Midbrain (tissue), 1 donor: ENCODE measurements at places on chromosomes 5 and 9.

DNA sequence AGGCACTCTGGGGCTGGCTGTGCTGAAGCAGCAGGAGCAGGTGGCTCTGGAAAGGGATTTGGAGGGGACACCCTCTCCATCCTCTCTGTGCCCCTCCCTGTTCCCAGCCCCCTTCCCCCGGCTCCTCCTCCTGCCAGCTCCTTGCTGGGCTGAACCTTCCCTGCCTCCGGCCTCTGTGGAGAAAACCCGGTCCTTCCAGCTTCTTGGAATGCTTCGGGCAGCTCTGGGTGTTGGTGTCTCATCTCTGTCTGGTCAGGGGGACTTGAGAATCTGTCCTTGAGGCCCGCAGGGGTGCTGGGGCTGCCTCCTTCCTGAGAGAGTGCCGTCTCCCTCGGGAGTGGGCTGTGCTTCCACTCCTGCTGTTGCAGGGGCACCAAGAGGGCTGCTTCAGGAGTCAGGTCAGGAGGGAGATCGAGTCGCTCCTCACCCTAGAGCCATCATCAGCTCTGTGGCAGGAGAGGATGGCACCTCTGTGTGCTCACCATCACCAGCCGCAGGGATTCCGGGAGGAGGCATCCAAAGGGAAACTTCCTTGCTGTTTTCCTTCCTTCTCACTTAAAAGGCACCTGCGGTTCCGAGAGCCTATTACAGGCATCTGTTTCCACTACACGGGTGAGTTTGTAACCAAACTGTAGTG is 30.6 kb downstream of the NDUFS6 start:
- DNase-seq, result no peak

GRCh38 chr5:176658817-176659511 is 11.7 kb downstream of the TSPAN17 start:
- no peak for DNase-seq

DNA sequence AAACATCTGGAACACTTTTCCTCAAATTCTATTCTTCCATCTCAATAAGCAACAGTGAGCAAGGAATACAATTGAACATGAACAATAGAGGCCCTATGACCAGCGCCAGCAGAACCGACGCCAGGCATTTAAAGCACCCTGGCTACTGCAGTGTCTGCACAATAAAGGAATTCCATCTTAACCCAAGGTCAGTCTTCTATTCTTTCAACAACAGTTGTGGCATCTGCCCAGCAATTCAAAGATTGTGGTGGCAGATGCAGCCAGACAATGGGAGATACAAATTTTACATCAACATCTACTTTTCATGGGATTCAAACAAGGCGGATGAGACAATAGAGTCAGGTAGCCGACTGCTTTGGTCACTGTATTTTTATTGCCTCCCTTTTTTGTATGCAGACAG is 65.9 kb downstream of the ELL2 start:
- peak; percentile 65 for DNase-seq

GRCh38 chr5:102890133-102890532 is 135.0 kb downstream of the PAM start:
- no peak for DNase-seq

DNA sequence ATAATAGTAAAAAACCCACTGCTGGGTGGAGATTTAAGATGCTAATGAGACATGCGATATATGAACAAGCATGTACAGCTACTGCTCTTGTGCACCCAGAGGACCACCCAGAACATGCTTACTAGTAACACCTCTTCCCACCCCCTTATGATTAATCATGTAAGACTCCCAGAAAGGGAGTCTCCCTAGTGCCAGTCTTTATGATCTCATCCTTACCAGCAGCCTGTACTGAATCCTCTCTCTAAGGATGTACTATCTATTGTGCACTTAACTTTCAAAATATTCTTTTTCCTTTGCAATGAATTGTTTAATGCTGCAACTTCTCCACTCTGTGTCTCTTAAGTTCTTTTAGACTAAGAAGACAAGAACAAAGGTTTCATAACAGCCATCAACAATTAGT is 9.1 kb upstream of the MAT2B start:
- no peak for DNase-seq

- DNase-seq, result peak; percentile 36
Observed at GRCh38 chr5:61319388-61320146, 12.5 kb upstream of the ZSWIM6 start.

GRCh38 chr5:62585751-62586150 is 7.1 kb downstream of the LRRC70 start:
- no peak for DNase-seq

DNA sequence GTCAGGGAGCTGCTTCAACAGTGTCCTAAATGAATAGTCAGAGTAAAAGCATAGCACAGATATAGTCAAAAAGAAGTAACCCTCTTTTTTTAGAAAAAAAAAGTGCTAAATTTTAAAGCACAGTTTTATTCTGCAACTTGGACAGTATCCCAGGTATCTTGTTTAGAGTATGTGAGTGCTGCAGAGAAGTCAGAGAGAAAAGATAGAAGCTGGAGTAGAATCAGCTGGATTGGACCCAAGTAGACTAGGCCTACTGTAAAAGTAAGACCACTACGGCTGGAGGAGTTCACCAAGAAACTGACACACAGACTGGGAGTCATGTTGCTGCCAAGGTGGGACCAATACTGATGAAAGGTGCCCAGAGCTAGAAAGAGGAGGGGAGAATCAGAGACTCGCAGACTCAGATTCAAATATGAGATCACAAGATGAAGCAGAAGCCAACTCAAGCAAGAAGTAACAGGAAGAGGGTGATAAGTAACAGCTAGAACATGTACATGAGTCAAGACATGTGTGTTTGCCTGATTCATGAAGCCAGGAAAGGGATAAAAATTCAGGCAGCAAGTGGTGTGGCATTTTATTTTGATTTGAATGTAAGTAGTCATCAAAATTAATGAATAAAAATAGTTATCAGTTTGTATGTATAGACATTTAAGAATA is 25.6 kb upstream of the TUSC1 start:
- no peak for DNase-seq

DNA sequence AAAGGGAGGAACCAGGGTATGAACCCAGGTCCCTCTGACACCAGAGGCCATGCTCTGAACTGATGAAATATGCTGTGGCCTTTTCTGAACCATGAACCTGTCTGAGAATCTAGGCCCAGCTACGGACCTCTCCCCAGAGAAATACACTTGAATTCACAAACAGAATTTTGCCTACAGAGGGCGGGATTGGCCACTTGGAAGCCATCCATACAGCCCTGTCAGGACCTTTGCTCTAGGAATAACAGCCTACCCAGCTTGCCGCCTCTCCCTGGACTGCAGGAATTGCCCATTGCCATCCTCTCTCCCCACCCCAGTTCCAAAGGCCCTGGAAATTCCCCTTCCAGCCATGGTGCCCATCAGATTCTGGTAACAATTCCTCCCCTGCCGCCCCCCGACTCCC is 26.6 kb downstream of the MORN5 start:
- DNase-seq, result no peak

GRCh38 chr9:134992755-134993124 is 75.0 kb upstream of the FCN1 start:
- no peak for DNase-seq

DNA sequence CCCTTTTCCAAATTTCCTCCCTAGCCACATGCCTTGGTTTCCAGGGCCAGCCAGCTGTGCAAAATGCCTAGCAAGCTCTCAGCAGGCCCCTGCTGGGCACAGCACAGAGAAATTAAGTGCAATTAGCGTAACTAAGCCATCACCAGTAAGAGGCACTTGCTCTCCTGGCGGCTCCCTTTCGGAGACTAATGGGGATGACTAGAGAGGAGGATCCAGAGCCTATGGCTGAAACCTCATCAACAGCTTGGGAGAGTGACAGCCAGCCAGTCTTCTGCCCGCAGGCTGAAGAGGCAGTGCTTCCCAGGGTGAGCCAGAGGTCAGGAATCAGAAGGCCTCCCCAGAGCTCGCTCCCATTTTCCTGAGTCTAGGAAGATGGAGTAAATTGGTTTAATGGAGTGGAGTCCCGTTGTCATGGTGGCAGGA is 108.4 kb downstream of the KCNIP1 start:
- no peak for DNase-seq

GRCh38 chr5:135141303-135142268 is 107.6 kb upstream of the PITX1 start:
- DNase-seq, result no peak

GRCh38 chr5:178496642-178497041 is 93.6 kb downstream of the COL23A1 start:
- DNase-seq, result no peak

DNA sequence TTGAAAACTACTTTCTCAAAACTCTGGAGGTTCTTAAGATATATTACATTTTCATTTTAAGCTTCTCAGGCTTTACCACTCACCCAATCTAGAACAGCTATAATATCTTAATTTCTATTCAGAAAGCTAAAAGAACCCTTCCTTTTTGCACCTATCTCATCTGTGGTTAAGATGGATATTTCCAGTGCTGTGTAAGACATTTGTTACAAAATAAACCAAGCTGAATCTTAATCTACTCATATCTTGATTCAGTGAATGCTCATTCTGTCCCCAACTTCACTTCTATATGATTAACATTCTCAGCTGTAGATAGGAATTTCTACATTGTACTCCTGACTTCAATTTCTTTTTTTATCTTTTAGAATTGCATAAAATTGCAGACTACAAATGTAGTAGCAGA is 15.0 kb downstream of the ABHD17B start:
- no peak for DNase-seq

DNA sequence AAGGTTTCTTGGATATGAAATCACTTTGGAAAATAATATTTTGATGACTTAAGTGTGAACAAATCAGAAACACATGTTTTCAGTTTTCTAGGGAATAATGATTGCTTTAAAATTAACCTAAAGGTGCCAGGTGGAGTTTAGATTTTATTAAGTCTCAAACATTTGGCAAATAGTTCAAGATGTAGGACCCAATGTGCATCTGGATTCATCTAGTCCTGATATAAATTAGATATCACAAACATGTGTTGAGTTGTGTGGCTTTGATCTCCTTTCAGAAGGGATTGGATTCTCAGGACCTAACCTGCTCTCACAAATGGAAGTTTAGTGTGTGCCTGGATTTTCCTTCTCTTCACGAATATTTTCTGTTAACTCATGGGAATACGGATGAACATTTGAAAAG is 291.4 kb upstream of the ISL1 start:
- no peak for DNase-seq

DNA sequence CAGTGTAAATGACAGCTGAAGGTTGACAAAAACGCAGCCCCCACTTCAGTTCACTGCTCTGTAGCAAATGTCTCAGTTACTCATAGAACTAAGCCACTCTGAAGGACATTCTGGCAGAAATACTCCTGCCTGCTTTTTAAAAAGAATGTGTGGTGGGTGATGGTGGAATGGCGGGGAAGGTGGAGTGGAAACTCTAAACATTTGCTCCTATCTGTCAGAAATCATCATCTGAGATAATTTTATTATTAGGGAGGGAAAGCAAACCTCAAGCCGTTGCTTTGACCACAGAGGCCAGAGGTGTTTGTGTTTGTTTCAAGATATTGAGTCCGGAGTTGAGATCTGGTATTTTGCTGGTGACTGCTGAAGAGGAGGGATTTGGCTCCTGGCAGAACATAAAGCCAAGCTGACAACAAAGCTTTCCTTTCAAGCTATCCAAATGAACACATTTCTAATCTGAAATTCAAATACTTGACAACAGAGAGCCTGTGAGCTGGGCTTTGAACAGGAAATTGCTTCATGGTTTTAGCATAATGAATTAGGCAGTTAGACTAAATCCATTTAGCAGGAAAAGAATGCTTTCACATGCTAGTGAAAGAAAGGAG is 362.7 kb downstream of the CSNK1G3 start:
- DNase-seq, result peak; percentile 89

DNA sequence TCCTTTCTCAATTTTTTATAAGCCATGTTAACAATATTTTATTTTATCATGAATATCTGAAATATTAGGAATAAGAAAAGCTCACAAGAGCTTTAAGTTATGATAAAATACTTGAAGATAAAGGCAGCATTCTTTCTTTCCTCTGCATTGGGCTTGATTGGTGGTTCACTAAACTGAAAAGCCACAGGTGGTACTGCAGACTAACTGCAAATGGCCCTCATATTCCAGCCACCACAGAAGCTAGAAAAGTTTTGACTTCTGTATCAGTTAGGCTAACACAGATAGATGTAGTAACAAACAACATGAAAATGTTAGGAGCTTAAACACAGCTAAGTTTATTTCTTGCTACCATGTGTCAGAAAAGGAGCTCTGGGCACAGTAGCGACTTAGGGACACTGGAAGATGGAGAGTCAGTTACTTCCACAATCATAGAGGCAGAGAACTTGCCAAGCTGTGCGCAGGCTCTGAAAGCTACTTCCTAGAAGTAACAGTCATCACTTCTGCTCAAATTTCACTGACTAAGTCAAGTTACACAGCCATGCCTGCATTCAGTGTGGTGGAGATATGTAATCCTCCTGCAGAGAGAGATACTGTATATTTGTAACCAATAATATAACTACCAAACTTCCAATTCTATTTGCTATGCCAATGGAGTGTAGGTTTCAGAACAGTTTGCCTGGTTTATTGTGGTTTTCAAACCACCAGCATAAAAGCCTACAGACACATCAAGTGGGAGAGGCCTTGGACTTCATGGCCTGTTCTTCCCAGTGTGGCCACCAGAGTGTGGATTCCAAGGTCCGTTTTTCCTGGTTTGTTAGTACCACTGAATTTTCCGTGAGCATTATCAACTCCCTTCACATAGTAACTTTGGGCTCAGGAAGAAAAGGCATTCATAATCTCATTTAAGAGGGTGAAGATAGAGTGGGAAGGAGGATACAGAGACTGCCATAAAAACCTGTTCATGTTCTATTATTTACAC is 268.3 kb downstream of the PJA2 start:
- no peak for DNase-seq

GRCh38 chr5:8943301-8943700 is 602.6 kb downstream of the SEMA5A start:
- no peak for DNase-seq

GRCh38 chr9:68702493-68702892 is 2.5 kb upstream of the PIP5K1B start:
- DNase-seq, result no peak

- DNase-seq, result no peak
Observed at GRCh38 chr9:87570000-87570908, 72.6 kb downstream of the DAPK1 start.

DNA sequence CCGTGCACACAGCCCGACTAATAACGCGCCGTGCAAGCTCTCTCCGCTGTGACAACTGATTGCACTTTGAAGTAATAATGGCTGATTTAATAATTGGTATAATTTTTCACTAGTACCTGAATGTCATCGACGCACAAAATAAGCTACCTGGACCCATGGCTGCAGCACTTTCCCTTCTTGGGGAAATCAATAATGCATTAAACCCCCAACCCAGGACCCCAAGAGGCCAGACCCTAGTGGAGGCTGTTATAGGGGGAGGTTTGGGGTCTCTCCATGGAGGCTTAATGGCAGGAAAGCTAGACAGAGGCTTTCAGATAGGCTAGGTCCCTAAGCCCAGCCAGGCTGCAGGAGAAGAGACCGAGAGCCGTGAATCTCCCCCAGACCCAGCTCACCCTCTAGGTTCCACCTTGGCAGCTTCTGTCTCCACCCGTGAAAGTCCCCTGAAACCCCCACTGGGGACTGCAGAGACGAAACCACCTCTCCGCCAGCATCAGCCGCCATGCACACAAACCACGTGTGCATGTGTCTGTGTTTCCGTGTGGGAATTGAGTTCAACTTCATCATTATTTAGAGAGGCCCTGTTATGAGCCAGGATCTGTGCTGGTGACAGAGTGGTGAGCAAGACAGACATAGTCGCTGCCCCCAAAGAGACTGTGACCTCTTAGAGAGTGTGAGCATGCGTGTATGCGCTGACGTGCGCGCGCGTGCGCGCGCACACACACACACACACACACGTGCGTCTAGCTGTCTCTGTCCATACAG is 168.6 kb upstream of the MVB12B start:
- no peak for DNase-seq

GRCh38 chr5:93394301-93394700 is 186.7 kb downstream of the NR2F1-AS1 start:
- no peak for DNase-seq
